Activated naive CD4-positive, alpha-beta T cell treated with Interleukin-2 at 50 U/mL for 16 hours (primary cell): ENCODE measurements at places on chromosomes 12 and 14.

DNA sequence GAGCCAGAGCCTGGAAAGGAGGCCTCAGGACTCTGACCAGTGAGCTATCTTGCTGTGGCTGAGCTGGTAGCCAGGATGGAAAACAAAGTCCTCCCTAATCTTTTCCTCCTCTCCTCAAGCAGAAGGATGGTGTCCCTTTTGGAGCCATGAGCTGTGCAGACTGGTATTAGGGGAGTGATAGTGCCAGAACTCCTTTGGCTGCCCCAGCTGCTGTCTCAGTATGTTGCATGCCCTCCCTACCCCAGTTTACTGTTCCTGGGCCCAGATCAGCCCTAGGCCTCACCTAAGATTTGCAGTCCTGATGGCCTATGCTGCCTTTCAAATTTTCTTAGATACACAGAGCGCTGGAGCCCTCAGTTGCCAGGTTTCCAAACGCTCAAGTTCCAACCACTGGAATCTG lies 150.3 kb upstream of the ALG10B start:
- DNase-seq: no peak

DNA sequence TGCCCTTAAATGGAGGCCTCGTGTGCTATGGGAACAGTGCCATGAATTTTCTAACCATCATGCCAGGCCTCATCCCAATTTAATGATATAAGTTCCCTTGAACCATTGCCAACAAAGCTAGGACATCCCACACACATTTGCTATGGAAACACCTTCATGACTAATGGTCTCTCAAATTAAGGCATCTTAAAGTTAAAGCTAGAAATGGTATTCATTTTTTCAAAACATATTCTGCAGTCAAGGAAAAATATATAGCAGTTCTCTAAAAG lies 117.3 kb downstream of the BTG1 start:
- no peak for DNase-seq

DNA sequence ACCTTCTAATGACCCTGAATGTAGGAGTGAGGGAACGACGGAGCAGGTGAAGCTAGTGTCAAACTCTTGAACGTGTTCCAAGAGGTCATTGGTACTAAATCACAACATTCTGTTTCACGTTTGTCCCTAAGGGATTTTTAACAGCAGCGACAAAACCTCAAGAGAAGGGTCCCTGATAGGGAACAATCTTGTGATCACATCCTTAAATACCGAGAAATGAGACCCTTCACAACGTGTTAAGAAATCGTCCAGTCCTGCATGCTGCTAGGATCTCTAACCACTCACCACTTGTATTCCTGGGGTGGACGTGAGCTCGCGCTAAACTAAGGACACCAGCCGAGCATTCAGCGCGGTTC lies 134.1 kb upstream of the KRAS start:
- no peak for DNase-seq

GRCh38 chr12:123942238-123942653 lies 30.4 kb downstream of the CCDC92 start:
- no peak for DNase-seq

- DNase-seq: no peak
Observed at GRCh38 chr14:81927070-81927469, 393.4 kb upstream of the SEL1L start.

GRCh38 chr12:125453751-125454150 lies 388.5 kb downstream of the AACS start:
- DNase-seq: no peak

GRCh38 chr14:46596236-46596635 lies 55.3 kb downstream of the RPL10L start:
- DNase-seq: no peak

GRCh38 chr12:15011162-15011561 lies 38.3 kb downstream of the PDE6H start:
- DNase-seq: no peak

GRCh38 chr12:81896771-81897170 lies 137.6 kb upstream of the PPFIA2 start:
- no peak for DNase-seq

DNA sequence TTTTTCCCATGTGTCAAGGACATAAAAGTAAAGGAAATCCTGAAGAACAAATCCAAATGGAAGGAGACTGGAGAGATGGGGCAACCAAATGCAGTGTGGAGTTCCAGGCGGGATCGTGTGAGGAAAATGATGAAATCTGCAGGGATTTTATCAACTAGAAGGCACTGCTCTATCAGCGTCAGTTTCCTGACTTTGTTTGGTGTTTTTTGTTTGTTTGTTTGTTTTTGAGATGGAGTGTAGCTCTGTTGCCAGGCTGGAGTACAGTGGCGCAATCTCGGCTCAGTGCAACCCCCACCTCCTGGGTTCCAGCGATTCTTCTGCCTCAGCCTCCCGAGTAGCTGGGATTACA lies 43.3 kb upstream of the GPR132 start:
- no peak for DNase-seq

DNA sequence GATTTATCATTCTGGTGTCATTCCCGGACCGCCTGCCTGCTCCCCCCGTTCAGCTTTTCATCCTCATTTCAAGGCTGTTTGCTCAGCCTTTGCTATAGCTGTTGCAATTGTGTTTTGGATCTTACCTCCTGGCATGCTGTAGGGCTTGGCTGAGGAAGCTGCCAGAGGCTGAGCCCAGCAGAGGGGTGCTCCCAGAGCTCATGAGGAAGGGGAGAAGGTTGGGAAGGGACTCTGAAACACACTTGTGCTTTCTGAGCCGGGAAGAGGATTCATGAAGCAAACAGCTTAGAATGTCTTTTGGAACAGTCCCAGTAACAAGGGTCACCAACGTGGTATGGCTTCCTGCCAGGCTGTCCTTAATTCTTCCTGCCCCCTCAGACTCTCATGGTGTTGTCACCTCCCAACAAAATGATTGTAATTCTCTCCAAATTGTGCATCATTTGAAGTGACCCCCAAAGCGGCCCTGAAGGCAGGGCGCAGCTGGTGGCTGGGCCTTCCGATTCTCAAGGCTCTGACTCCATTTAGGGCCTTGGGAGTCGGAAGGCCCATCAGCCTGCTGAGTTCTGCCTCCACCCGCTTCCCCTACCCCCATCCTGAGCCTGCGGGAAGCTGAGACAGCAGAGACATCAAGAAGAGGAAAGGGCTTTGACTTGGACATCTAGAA lies 111.9 kb upstream of the ARHGAP5 start:
- DNase-seq: no peak

- no peak for DNase-seq
Observed at GRCh38 chr12:2693244-2693860, 101.4 kb upstream of the FKBP4 start.

DNA sequence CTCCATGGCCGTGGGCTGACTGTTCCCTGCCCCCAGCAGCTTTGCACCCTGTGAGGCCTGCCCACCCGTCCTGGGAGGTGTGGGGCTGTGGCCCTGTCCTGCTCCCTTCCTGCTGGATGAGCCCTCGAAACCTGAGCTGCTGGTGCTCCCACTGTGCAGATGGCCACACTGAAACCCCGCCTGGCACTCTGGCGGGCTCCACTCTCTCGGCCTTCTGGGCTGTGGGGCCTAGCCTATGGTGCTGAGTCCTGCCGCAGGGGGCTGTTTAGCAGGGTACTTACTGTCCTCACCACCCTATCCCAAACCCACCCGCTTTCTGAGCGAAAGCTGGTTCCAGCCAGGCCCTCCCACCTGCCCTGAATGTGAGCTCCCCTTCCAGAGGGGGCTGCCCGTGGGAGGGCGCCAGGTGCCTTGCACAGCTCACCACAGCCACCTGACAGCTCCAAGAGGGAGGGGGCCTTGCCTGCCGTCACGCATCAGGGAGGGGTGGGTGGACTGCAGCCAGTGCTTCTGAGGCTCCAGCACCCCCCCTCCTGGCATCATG lies 7.3 kb downstream of the SLC25A47 start:
- DNase-seq: no peak

- DNase-seq: no peak
Observed at GRCh38 chr12:131349397-131350127, 361.3 kb upstream of the SFSWAP start.

- DNase-seq: no peak
Observed at GRCh38 chr12:89349814-89350213, 2.5 kb downstream of the DUSP6 start.

DNA sequence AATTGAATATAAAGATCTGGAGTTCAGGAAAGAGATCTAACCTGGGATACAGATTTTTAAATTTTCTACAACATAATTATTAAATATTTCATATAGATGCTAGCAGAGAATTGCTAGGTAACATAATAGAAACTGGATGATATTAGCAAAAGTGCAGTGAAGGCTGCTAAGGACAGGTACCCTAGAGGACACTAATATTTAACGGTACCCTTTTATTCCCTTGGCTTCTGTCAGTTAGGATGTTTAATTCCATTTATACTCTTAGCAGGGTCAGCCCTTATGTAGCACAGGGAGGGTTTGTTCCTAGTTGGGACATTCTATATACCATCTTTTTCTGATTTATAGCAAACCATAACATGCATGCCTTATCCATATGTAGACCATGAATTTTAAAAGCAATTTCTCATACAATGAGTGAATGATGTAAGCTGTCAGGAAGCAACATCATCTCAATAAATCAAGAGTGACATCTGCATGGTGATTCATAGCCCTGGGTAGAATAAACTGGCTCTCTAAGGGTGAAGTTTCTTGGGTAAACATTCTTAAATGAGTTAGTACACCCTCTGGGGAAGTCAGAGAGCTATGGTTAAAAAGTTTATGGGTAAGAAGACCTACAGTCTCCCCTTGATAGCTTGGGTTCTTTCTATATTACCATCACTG lies 404.4 kb upstream of the MGAT4C start:
- no peak for DNase-seq

GRCh38 chr14:72928872-72929271 lies 2.6 kb downstream of the DCAF4 start:
- DNase-seq: no peak

- no peak for DNase-seq
Observed at GRCh38 chr14:69193721-69194120, 2.4 kb downstream of the EXD2 start.

GRCh38 chr14:23023795-23024152 lies 10.9 kb downstream of the PSMB5 start:
- DNase-seq: no peak

DNA sequence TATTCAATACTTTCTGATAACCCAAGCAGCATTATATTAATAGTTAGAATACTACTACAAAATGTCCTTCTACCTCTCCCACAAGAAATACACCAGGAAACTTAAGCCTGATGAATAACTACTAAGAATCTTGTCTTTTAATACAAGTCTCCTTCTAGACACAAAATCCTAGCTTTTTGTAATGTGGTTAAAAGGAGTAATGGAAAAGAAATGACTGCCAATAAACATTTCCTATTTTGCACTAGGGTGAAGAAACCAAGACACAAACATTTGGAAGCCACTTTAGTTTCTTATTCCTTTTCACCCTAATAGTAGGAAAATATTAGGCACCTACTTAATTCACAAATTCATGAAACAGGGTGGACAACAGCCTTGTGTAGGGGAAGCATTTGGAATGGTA lies 51.3 kb upstream of the TTC7B start:
- DNase-seq: no peak
